ENCODE measurements at places on chromosomes 16 and 17.

DNA sequence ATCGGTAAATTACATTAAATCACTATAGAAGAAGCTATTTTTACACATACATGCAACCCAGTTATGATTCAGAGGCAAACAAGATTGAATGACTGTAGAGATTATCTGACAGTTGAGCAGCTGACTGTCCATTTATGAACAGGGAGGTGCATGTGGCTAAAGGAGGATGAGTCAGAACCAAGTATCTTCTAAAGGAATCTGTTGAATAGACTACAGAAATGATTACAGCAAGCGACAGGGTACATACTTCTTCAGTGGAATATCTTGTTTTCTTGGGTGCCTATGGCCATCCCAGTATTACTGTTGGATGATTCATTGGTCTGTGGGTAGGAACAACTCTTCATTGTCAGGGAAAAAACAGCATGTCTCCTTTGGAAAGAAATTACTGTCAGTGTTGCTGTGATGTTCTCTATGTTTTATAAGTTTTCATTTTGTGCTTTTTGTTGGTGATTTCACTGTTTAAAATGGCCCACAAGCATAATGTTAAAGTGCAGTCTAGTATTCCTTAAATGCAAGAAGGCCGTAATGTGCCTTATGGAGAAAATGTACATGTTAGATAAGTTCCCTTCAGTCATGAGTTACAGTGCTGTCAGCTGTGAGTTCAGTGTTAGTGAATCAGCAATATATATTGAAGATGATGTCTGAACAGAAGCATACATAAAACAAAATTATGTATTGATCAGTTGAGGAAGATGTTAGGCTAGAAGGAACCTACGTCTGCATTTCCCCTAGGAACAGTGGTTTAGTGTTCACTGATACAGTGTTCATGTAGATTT, 27.0 kb downstream of the CBFB start:
- no peak for DNase-seq

- DNase-seq = no peak
Observed at GRCh38 chr16:49440156-49441065, 66.8 kb downstream of the C16orf78 start.

DNA sequence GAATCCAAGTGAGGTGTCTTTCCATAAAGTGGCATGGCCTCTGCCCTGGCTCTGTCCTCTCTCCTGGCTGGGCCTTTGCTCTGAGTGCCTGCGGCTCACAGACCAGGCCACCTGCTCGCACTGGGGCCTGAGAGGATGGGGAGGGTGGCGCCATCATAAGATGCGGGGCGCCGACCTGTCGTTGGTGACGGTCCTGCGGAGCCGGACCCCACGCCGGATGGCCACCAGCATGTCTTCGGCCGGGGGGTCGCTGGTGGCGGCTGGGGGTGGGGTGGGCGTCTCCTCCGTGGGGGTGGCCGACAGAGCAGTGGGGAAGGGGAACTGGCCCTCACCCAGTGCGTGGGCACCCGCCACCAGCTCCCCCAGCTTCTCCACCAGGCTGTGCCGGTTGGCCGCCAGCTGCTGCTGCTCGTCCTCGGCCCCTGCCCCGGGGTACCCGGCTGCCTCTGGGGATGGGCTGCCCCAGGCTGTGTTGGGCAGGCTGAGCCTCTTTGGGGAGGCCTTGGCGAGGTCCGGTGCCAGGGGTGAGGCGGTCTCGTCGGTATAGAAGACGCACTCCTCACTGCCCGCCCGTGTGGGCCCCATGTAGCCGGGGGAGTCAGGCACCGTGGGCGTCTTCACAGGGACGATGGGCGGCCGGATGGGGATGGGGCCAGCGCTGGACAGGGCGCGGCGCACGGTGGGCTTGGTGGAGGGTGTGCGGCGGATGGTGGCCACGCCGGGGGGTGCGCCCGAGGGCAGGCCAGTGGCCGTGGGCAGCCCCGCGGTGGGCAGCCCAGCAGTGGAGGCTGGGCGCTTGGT, 17.4 kb downstream of the IL34 start:
- DNase-seq = no peak

DNA sequence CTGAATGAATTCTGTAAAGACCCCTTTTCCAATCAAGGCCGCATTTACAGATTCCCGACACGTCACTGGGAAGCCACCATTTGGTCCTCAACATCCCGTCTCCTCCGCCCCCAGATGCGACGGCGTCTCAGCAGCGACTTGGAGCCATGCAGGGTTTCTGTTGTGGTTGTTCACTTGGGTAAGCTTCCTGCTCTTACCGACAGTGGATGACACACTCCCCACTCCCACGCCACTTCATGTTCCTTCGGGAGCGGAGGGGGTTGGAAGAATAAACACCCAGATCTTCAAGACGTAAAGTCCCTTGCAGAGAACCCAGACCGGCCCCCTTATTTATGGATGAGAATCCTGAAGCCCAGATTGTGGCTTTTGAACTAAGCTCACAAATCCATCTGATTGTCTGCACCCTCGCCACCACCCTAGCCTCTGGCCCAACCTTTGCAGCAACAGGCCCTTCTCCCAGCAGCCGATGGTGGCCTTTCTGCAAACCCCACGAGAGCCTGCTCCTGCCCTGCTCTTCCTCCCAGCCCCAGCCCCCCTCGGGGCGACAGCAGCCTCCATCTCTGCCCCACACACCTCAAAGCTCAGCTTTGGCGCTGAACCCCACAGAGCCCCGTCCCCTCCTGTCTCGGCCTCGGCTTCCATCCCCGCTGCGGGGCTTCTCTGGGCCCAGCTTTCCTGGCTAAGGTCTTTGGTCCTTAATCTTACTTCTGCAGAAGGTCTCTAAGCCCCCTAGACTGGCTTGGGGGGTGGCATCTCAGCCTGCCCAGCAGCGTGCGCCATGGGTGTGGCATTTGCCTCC, 19.0 kb upstream of the OSGIN1 start:
- no peak for DNase-seq

- DNase-seq = no peak
Observed at GRCh38 chr17:79089720-79090442, 15.3 kb downstream of the ENGASE start.

DNA sequence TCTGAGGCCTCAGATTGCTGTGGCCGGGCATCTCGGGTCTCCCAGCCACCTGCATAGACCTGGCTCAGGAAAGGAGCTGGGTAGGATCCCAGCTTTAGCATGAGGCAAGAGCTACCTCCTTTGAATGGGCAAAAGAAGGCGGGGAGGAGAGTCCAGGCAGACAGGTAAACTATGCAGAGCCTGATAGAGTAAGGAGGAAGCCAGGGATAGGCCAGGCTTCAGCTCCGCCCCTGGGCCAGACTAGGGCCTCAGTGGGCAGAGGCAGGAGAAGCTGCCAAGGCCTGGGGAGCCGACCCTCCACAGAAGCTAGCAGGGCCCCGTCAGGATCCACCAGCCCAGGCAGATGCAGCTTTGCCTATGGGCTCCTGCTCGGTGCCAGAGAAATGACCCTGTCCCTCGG, 22.6 kb upstream of the UBE2G1 start:
- no peak for DNase-seq

DNA sequence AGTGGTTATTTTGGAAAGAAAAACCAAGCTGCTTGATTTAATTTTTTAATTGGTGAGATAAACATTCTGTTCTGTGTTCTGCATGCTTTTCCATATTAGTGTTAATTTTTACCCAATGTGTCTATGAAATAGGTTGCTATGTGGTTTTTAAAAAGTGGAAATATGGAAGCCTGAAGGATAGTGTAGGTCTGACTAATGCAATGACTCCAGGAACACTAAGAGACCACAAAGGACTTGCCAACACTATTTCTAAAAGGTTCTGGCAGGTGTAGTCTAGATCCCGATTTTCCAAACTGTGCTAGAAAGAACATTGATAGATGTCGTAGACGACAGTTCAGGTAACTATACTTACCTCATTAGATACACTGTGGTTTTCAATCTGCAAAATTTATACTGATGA, 877.4 kb upstream of the GOT2 start:
- DNase-seq = no peak

DNA sequence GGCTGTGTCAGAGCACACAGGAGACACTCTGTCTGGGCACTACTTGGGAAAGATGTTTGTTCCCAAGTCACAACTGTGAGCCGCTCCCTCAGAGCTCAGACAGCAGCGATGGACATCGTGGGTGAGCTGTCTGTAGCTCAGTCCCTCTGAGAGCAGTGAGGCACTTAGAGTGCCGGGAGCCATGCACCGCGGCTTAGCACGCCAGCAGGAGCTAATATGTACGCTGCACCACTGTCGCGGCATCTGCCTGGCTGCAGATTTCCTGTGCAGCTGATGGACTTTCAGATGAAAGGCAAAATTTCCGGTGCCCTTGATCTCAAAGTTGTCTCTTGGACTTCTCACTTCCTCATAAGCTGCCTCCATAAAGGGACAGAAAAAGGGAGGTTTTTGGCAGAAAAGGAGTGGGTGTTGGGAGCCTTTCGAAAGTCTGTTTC, 92.8 kb upstream of the ZNF469 start:
- no peak for DNase-seq

- DNase-seq = no peak
Observed at GRCh38 chr17:49108318-49108717, 24.3 kb upstream of the B4GALNT2 start.

DNA sequence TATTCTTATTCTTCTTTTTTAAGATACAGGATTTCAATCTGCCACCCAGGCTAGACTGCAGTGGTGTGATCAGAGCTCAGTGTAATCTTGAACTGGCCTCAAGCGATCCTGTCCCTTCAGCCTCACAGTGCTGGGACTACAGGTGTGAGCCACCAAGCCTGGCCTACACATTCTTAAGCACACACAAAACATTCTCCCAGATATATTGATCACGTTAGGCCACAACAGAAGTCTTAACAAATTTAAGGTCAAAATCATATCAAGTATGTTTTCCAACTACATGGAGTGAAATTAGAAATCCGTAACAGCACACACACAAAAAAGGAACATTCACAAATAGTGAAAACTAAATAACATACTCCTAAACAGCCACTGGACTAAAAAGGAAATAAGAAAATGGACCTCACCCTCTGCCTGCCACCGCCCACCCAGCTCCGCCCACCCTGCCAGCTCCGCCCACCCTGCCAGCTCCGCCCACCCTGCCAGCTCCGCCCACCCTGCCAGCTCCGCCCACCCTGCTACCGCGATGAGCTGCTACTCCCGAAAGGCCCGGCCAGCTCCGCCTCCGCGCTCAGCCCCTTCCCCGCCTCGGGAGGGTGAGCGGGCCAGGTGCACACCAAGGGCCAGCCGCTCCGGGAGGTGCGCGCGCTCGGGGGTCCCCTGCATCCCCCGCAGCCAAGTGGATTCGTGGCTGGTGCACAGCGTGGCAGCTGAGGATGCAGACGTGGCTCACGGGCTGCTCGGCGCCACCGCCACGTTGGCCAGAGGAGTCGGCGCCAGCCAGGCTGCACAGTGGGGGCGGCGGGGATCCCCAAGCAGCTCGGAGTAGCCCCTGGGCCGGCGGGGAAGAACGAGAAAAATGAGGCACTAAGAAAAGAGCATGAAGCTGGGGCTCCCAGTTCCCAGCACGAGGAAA, 41.2 kb downstream of the C16orf87 start:
- no peak for DNase-seq

DNA sequence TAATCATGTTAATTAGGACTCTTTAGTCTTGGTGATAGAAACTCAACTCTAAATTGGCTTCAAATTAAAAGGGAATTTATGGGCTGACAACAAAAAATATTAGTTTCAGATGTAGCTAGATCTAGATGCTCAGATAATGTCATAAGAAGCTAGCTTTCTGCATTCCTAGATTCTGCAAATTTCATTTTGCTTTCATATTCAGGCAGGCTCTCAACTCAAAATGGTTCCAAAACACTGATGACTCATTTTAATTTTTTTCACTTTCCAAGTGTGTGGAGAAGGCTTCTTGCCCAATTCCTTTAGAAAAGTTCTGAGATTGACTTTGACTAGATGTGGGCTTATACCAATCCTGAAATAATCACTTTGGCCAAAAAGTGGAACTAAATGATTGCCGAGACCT, 236.7 kb upstream of the GOT2 start:
- DNase-seq = no peak

DNA sequence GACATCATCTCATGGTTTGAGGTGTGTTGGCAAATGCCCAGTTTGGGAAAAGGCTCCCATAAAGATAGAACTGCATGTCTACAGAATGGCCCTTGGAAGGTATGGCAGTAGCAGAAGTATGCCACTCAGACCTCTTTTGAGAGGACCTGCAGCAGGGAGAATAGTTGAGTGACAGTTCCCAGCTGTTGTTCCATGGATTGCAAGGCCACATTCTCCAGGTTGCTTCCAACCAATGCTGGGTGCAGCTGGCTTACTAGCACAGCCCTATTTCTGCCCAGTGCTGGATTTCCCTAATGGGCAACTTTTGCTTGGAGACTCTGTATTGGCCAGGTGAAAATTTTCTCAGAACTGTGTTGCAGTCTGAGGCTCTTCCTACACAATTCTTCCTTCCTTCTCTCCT, 266.2 kb downstream of the UTP18 start:
- DNase-seq = no peak

GRCh38 chr16:3189869-3190268, 1.9 kb downstream of the OR1F1 start:
- DNase-seq = no peak

DNA sequence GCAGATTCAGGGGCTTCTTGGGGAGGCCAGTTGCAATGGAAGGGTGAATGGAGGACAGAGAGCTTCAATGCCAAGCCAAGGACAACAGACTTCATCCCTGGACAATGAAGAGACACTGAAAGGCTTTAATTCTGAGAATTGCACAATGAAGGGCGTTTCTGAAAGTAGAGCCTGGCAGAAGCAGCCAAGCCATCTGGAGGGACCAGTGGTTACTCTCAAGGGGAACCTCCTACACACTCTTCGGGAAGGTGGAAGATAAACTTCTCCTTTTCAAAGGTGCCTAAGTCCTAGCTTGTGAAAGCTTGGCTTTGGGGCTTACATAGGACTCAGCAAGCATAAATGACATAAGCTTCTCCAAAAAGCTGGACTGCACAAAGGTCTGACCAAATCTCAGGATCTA, 6.2 kb upstream of the CES1 start:
- DNase-seq = no peak

DNA sequence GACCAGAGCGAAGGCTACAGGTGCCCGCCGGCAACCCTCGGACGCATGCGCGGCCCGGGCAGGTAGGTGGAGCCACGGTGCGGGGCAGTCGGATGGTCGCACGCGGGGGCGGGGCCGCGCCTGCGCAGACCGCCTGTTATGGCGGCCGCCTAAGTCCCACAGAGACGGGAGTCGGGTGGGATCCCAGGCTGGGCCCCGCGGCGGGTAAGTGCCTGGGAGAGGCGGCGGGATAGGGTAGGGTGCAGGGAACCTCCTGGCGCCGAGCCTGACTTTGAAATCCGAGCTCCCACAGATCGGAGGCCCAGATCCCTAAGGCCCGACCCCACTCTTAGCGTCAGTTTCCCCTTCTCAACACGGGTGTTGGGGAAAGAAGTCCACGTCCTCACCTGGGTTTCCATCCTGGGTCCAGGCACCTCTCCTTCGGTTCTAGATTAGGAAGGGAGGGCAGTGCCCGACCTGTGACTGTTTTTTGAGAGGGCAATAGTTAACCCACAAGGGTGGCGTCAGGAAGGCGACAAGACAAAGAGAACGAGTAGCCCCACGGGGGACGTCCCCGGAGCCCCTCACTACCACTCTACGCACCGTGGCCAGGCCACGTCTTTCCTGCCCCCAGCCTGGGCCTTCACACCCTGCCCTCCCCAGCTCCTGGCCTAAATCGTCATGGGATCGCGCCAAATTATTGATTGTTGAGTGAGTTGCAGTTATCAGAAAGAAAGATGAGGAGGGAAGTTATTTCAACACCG, at the start of gene METTL22:
TSS of gene METTL22 (plus strand) at position 127 of the 743 bp plus-strand sequence. CDS start 3,968 bp downstream, outside the sequence.
- peak; percentile 57 for DNase-seq

Data from NCI-H1417 treated with DMSO at 0.1 percent for 48 hours (cell line).